ENCODE measurements at places on chromosomes 12 and 14.

DNA sequence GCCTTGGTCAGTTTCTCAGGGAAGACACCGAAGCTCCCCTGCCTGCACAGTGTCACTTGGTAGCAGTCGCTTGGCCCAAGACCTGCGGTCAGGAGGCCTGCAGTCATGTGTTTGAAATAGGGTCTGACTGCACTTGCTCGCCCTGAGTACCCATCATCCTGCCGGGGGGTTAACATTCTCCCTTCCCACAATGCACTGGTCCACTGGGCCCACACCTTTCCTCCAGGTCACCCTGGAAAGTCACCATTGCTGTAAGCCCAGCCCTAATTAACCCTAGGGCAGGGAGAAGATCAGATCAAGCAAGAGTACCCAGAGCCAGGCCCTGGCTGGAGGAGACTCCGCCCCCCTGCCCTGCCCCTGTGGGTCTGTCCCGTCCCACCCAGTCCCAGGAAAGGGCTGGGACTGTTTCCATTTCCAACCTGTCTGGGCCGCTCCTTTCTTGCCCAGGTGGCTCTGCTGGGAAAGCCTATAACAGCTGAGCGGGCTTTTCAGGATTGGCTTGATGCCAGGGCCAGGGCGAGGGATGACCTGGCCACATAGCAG lies 87.1 kb downstream of the ZFP36L1 start:
- no peak for DNase-seq

DNA sequence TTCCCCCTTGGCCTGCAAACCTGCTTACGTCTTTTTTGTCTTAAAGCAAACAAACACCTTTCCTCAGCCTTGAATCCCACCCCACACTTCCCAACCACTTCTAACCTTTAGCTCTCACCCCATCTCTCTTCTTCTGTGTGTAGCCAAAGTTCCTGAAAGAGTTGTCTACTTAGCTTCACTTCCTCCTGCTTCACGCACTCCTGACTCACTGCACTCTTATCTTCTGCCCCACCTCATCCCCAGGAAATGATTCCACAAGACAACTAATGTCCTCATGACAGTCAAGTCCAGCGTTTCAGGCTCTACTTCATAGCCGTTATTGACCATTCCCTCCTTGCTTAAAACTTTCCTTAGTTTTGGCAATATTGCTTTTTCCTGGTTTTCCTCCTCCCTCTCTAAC lies 22.4 kb downstream of the EIF2B2 start:
- DNase-seq = no peak

DNA sequence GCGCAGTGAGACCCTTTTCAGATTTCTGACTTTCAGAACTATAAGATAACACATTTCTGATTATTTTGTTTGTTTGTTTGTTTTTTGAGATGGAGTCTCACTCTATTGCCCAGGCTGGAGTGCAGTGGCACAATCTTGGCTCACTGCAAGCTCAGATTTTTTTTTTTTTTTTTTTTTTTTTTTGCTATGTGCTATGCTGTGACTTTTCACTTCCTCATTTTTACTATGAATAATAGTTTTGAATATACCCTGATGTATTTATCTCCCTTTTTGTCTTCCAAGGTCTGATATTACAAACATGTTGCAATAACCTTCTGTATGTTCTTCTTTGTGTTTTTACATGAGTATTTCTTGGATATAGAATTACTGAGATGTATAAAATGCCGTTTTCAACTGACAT lies 658.7 kb upstream of the SEL1L start:
- no peak for DNase-seq

- peak; percentile 39 for DNase-seq
Observed at GRCh38 chr12:1606021-1606622, 11.7 kb upstream of the FBXL14 start.

- DNase-seq = no peak
Observed at GRCh38 chr12:12823300-12823699, 10.2 kb downstream of the DDX47 start.

DNA sequence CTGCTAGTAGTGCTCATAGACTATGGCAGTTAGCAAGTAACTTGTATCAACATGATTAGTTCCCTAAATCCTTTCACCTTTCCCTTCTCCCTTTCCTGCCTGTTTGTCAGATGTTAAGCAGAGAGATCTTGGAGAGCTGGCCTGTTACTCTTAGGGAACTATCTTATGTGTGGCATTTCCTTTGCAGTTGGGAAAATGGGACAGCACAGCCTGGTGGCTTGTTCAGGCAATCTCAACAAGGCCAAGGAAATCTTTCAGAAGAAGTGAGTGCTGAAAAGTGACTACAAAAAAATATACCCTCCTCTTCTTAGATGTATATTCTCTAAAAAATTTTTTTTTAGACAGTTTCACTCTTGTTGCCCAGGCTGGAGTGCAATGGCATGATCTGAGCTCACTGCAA lies 7.4 kb downstream of the PARP2 start:
- DNase-seq = no peak

DNA sequence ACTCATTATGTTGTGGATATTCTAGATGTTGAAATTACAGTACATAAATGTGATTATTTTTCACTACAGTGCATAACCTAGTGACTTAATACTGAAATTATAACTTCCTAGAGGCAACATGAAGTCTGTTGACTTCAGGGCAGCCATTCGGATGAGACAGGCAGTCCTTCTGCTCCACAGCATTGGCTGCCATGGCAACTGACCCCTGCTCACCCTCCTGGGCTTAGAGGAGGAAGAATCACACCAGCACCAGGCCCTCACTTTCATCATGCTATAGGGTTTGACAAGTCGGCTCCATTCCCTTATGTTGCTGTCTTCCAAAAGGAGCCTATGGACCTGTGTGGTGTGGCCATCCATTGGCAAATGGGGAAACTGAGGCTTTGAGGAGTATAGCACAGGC lies 233.5 kb upstream of the TMEM132C start:
- DNase-seq = no peak

- DNase-seq = no peak
Observed at GRCh38 chr14:92702441-92702918, 45.9 kb downstream of the LGMN start.

- no peak for DNase-seq
Observed at GRCh38 chr12:13425766-13426165, 229.2 kb downstream of the EMP1 start.

DNA sequence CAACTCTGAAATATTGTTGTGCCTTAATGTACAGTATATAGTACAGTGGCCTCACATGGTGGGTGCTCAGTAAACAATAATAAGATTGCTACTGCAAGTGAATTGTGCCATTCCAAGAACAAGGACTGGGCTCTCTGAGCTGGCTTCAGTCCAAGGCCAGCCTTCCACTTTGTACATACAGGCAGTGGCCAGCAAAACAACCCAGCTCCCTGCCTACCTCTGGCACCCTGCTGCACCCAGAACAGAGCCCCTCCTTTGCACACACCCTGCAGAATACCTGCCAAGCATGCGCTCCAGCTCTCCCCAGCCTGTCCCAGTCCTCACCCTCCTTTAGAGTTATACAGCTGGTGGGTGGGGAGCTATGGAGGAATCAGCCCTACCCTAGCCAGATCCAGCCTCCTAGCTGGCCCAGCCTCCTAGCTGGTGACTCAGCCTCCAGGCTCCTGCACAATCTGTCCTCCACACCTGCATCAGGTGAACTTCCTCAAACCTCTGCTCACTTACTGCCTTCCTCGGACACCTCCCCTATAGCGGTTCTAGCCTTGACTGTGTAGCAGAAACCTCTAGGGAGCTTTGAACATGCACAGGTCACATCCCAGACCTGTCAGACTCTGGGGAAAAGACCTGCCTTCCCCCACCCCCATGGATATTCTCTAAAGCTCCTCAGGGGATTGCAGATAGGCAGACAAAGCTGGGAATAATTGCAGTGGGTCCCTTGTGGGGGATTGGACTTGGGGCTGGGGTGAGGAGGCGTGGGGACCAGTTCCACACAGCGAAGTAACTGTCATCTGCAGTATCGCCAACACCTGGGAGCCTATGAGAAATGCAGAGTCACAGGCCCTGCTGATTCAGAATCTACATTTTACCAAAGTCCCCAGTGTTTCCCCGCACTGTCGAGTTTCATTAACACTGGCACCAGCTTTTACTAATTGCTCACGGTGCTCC lies 17.9 kb downstream of the ZDHHC22 start:
- no peak for DNase-seq

- DNase-seq = no peak
Observed at GRCh38 chr14:105171004-105171673, 2.6 kb upstream of the JAG2 start.

- DNase-seq = no peak
Observed at GRCh38 chr14:103221781-103222358, 98.6 kb downstream of the TNFAIP2 start.

GRCh38 chr12:20445687-20446086 lies 77.3 kb downstream of the PDE3A start:
- no peak for DNase-seq

DNA sequence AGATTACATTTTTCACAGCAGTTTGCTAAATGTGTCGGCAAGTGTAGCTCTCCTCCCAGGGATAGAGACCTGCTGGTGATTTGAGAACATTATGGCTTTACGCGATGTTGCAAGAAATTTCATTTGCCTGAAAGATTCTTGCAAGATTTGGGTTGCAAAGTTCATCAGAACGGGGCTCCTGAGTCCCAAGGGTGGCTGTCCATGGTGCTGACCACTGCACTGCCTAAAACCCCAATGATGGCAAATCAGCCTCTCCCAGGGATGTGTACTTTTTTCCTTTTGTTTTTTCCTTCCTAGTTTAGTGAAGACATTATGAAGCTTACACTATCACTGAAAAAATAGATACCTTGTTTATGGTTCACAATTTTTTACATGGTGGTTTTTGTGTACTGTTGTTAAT lies 85.4 kb downstream of the WSCD2 start:
- peak; percentile 38 for DNase-seq

DNA sequence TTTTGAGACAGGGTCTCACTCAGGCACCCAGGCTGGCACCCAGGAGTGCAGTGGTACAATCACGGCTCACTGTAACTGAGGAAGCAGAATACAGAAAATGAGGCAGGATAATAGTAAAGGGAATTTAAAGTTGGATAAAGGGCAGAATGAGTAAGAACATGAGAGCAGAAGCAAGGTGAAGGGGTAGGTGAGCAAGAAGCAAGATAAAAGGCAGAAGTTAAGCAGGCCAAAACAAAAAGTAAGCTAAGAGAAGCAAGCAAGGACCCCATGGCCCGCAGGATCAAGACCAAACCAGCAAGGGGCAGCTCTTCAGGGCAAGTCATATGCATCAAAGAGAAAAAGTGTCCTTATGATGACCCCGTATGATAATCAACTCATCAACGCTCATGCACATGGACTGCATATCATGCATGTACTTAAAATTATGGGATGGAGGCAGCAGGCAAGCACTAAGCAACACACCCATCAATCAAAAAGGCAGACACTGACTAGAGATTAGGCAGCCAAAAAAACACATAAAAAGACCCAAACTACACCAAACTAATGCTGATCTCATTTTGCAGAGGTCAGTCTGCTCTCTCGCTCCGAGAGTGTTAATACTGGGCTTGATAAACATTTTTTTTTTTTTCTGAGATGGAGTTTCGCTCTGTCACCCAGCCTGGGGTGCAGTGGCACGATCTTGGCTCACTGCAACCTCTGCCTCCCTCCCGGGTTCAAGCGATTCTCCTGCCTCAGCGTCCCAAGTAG lies 11.6 kb downstream of the TIMELESS start:
- no peak for DNase-seq

- DNase-seq = no peak
Observed at GRCh38 chr12:14373217-14373616, 7.7 kb downstream of the ATF7IP start.

Data from HEK293T (cell line).